NCI-H2171 (cell line): ENCODE measurements at places on chromosomes 5 and 9.
A peak's percentile ranks its signal among the peaks of the same experiment; 100 is the strongest.

DNA sequence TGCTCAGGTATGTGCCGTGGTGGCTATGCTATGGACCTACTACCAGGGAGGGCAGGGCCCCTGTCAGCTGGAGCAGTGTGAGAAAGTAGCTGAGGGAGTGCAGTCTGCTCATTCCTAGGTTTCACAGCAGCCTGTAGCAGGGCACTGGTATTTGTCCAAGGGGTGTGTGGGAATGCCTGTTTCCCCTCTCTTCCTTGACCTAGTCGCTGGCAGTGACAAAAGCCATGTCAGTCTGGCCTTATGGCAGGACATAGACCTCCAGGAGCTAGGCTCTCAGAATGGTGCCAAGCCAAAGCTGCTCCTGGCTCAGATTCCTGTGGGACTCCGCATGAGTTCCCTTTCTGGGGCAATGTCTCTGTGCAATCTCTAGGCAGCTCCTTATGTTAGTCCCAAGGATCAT is 253.9 kb upstream of the TYRP1 start:
- DNase-seq: no peak

DNA sequence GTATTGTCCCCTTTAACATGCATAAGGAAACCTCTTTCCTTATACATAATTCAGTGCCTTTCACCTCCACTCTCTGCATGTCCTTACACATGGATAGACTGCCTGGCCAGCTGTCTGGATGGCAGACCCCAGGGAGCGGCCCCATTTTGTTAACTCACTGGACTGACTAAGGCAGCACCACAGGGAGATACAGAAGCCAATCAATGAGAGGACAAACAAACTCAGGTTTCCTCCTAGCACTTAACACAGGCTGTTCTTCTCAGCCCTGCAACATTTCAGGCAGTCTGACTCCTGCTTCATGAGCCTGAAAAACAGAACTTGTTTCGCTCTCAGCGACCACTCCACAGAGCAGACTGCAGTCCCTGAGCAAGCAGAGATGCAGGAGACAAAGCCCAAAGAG is 135.4 kb upstream of the RASEF start:
- DNase-seq: peak; percentile 34

- no peak for DNase-seq
Measured at GRCh38 chr5:139363937-139364336, 19.2 kb downstream of the SLC23A1 start.

GRCh38 chr9:134850611-134851010 is 30.0 kb upstream of the FCN2 start:
- no peak for DNase-seq

DNA sequence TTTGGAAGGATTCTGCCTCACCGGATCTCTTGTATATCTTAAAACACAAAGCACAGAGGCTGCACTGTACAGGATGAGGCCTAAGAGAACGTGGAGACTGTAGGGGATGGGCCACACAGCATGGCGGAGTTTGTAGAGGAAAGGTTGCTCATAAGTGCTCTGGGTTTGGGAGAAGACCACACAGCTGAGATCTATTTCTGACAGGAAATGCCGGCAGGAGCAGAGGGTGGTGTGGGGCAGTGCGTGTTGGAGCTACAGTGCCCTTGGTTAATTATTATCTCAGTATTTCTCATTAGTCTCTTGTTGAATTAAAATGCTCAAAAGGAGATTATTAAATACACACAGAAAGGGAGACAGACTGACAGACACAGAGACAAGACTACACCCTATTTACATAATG is 9.6 kb downstream of the PALM2AKAP2 start:
- no peak for DNase-seq

- peak; percentile 50 for DNase-seq
Measured at GRCh38 chr9:71769175-71770161, 1.2 kb upstream of the CEMIP2 start.

DNA sequence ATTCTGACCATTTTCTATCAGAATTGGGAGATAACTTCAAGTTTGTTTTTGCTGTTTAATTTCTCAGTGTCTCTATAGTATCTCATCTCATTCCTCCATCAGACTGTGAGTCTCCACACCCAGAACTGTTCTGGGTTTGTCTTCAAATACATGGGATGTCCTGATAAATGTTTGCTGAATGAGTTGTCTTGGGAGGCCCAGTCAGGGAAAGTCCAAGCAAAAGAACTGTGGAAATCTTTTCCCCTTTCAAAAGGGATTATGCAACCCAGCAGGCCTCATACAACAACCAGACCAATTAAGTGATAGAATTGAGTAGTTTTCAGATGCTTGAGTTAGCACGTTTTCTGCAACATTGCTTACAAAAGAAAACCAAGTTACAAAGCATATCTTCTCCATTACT is 324.4 kb downstream of the BRINP1 start:
- no peak for DNase-seq

GRCh38 chr9:137456061-137456863 is 2.9 kb downstream of the NSMF start:
- no peak for DNase-seq

DNA sequence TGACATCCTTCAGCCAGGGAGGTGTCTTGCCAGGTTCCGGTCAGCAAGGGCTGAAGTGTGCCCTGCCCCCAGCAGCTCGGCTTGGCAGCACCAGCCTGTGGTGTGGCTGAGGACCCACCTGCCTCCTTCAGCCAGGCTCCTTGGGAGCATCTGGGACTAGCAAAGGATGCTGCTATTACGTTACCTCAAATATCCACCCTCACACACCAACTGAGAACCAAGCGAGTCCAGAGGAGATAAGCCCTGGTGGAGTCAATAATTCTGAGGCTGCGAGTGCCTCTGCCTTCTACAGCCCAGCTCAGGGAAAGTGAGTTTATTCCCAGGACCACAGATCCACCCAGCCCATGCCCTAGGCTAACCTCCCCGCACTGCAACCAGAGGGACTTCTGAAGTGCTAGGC is 57.1 kb upstream of the FSTL4 start:
- DNase-seq: no peak
